ENCODE measurements at places on chromosomes 6 and 20.
A peak's percentile ranks its signal among the peaks of the same experiment; 100 is the strongest.

GRCh38 chr6:75762063-75762462 is 13.0 kb downstream of the MYO6 start:
- no peak for DNase-seq

DNA sequence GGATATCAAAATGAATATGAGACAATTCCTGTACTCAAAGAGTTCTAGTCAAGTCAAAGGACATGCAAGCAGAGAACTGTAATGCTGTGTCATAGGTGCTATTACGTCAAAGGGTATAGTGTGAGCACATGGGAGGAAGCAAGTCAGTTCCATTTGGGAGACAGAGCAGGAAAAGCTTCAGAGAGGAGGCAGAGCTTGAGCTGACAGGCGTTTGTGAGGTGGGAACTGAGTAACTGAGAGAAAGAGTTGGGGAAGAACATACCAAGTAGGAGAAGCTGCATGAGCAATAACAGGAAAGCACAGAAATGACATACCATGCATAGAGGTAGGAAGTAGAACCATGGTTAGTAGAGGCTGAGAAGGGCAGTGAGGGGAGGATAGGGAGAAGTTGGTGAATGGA is 15.2 kb upstream of the SSR1 start:
- DNase-seq: no peak

DNA sequence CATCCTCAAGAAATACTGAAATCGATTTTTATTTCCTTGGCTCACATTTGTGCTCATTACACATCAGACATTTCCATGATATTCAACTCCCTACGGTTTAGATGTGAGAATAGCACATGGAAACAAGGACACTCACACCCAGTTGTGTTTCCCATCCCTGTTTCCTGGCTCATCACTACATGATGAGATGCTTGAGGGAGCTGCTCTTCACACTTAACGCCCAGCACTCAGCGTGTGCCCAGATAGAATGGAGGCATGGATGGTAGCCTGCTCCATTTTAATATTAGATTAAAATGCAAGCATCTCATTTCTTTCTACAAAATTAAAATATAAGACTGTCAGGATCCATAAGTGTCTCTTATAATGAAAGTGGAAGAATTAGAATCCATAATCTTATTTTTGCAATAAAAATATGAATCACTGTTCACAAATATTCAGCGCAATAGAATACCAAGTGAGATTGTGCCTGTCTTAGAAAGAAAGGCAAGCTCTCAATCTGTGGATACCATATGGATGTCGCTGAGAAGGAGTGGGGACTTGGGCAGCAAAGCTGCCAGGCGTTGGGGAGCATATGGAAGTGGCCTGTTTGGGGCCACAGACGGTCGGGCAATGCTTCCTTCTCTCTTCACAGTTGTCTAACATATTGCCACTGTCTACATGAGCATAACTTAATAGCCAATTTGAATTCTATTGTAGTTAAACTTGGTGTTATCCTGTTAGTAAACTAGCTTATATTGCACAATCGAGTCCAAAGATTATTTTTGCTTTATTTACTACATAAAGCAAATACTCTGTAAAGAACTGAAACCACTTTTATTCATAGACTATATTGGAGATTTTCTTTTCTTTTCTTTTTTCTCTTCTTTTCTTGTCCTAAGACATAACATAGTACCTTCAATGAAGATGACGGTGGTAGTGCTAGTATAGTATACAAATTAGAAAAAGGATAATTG is 206.8 kb upstream of the QKI start:
- DNase-seq: no peak

DNA sequence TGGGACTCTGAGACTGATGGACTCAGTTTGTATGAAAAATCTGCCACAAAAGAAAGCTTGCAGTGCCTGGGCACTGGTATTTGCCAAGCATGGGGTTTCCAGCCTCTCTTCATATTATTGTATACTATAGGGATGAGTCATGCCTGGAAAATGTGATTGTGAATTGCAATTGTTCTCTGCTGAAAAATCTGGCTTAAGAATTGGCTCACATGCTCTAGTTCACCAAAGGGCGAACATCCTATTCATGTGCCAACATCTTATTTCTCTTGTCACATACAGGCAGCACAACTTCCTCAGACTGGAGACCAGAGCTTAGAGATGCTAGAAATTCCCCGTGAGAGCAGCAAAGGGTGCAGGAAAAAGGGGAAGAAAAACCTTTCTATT is 103.6 kb upstream of the KCNK16 start:
- DNase-seq: no peak

DNA sequence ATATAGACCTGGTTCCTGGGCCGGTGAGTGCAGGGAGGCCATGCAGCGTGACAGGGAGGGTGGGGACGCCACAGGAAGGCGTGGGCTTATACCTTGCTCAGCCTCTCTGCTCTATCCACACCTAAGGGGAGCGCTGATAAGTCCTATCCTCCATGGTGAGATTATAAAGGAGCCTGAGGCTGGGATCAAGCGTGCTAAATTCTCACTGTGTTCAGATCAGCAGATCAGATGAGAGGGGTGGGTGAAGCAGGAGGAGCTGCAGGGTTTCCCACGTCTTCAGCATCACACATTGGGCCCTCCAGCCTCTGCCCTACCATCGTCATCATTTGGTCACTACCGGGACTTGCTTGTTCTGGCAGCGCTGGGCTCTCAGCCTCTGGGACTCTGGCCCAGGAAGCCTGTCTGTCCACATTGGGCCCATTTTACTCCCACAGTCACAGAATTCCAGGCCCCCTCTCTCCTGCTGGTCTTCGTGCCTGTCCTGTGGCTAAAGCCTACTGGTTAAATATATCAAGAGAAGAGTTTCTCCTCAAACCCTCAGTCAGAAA is 29.1 kb upstream of the PDE10A start:
- no peak for DNase-seq

GRCh38 chr6:113057567-113058053 is 710.5 kb downstream of the RFPL4B start:
- DNase-seq: no peak

GRCh38 chr6:144330017-144330987 is 45.2 kb downstream of the UTRN start:
- DNase-seq: no peak

DNA sequence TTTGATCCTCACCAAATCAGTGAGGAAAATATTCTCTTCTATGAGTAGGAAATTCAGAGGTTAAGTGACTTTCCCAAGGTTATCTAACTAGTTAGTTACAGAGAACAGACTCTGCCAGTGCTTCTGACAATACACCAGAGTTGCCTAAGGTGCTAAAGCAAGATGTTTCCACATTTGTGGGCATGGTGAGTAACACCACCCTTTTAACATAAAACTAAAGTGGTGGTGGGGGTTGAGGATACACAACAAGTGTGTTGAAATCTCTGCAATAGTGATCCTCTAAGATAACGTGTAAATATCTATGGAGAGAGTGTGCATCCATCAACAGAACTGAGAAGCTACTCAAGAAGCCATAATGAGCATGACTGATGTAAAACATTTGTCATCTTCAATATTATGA is 11.7 kb downstream of the VNN2 start:
- DNase-seq: no peak

- DNase-seq: no peak
Observed at GRCh38 chr20:58875541-58876134, 23.1 kb downstream of the GNAS start.

GRCh38 chr20:8461186-8461585 is 329.1 kb downstream of the PLCB1 start:
- DNase-seq: no peak

DNA sequence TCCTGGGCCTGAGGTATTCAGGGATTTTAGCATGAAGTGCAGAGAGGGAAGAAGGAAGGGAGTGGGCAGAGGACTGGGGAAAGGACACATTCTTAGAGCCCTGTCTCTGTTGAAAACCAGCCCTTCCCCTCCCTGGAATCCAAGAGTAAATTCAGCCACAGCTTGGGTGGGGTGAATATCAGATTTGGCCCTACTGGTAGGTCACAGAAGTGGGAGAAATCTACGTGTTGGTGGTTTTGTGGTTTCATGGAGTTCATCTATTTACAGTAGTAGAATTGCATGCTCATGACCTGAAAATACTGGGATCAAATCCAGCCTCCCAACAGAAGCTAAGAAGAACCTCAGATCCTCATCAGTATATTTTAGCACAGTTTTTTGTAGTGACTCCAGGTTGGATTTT is 404.4 kb downstream of the BMP2 start:
- DNase-seq: no peak

DNA sequence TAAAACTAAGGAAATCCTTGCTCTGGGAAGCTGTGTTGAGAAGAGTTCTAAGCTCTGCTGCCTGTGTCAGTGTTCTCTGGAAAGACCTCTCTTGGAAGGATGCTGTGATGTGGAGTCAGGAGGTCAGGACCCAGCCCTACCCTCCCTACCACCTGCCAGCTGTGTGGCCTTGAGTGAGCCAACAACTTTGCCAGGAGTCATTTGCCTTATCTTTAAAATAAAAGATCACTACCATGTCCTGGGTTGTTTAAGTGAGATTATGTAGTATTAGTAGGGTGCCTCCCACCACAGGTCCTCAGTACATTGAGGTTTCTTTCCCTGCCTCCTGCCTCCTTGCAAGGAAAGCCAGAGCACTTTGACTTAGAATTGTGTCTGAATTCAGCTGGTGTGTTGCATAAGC is 64.9 kb downstream of the FOXO3 start:
- DNase-seq: no peak

- DNase-seq: no peak
Observed at GRCh38 chr20:19330731-19331130, 118.3 kb downstream of the SLC24A3 start.

DNA sequence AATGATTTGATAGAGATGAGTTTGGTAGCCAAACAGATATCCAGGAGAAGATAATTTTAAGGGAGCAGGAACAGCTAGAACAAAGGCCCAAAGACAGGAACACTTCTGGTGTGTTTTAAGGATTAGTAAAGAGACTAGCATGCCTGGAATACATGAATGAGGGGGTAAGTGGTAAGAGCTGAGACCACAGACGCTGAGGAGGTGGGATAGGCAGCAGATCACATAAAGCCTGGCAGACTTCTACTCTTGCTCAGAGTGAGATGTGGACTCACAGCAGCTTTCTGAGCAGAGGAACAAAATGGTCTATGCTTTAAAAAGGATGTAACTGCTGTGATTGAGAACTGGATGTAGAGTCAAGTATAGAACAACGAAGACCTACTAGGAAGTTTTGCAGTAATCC is 100.1 kb downstream of the EPHA7 start:
- DNase-seq: no peak

- no peak for DNase-seq
Observed at GRCh38 chr6:116196841-116197240, 57.0 kb downstream of the TSPYL4 start.

- no peak for DNase-seq
Observed at GRCh38 chr6:5275497-5275896, 14.2 kb downstream of the FARS2 start.

GRCh38 chr6:125164696-125165095 is 11.1 kb downstream of the TPD52L1 start:
- DNase-seq: no peak

DNA sequence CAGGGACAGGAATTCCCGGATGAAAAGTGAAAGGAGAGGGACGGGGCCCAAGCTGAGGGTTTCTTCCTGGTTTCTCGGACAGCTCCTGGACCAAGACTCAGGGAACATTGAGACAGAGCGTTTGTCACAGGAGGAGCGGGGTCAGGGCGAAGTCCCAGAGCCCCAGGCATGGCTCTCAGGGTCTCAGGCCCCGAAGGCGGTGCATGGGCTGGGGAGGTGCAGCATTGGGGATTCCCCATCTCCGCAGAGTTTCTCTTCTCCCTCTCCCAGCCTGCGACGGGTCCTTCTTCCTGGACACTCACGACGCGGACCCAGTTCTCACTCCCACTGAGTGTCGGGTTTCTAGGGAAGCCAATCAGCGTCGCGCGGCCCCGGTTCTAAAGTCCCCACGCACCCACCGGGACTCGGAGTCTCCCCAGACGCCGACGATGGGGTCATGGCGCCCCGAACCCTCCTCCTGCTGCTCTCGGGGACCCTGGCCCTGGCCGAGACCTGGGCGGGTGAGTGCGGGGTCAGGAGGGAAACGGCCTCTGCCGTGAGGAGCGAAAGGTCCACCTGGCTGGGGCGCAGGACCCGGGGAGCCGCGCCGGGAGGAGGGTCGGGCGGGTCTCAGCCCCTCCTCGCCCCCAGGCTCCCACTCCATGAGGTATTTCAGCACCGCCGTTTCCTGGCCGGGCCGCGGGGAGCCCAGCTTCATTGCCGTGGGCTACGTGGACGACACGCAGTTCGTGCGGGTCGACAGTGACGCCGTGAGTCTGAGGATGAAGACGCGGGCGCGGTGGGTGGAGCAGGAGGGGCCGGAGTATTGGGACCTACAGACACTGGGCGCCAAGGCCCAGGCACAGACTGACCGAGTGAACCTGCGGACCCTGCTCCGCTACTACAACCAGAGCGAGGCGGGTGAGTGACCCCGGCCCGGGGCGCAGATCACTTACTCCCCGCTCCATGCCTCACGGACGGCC is 54.6 kb upstream of the POLR1H start:
- DNase-seq: peak; percentile 34

- no peak for DNase-seq
Observed at GRCh38 chr6:6366803-6367202, 46.3 kb upstream of the F13A1 start.

DNA sequence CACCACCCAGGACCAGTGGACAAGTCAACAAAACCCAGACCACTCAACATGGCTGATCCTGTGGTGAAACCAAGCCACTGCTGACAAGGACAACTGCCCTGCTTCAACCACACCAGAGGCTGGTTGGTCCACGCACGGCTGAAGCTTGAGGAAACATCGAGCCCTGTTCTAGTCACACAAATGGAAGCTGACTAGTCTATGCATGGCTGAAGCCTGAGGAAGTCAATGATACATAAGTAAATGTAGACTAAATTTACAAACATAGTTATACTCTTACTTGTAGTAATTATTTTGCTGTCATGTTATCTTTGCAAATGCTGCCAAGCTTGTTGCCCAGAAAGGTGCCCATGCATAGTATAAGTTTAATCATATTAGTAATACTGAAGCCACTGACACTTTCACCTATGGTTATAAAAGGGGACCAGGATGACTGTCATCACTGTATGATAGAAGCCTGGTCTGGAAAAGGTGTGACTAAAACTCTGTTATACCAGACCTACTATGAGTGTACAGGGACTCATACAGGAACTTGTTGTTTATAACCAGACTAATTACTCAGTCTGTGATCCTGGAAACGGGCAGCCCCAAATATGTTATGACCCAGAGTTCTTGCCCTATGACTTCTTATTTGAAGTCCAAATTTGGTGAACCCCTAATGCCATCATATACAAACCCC is 5.6 kb downstream of the IL22RA2 start:
- no peak for DNase-seq

DNA sequence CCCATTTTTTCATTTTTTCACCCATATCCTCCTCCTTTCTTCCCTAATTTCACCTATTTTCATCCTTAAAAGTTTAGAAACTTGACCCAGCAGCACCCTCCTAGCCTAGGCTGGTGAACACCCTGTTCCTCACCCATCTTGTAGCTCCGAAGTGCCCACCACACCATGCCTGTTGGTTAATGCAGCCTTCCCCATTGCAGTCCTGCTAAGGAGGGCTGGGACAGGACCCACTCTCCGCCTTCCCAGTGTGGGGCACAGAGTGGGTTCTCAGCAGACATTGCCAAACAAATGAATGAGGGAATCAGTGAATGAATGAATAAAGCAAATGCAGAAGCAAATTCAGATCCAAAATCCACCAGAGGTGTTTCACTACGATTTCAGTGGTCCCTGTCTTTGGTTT is 45.7 kb downstream of the CTCFL start:
- DNase-seq: no peak

Measured in femur (tissue), 1 donor.